Spinal cord (tissue), 10 donors: ENCODE measurements at places on chromosomes 1 and 21. TPM values are rescaled to one million over a fixed set of nuclear protein-coding genes. Genes with fewer than 3 reads are reported as not detected.
A peak's percentile ranks its signal among the peaks of the same experiment; 100 is the strongest.

ANKRD35 gene
- 4.6 TPM for total RNA-seq

GRCh38 chr1:52792036-52792435, 50.5 kb upstream of the ZYG11A start:
- no peak for DNase-seq
- H3K27me3 ChIP-seq, result no peaks in the 10 kb centered on the region
- no peak overlapping the region for H3K27ac ChIP-seq
- H3K4me3 ChIP-seq, result no peak overlapping the region
- H3K4me1 ChIP-seq, result no peaks in the 10 kb centered on the region

OR2L2 gene
- total RNA-seq, result 0.39 TPM

GRCh38 chr1:217891966-217892365, 260.8 kb downstream of the SPATA17 start:
- no peak for DNase-seq
- H3K4me1 ChIP-seq, result no peaks in the 10 kb centered on the region
- H3K4me3 ChIP-seq, result no peak overlapping the region

DNA sequence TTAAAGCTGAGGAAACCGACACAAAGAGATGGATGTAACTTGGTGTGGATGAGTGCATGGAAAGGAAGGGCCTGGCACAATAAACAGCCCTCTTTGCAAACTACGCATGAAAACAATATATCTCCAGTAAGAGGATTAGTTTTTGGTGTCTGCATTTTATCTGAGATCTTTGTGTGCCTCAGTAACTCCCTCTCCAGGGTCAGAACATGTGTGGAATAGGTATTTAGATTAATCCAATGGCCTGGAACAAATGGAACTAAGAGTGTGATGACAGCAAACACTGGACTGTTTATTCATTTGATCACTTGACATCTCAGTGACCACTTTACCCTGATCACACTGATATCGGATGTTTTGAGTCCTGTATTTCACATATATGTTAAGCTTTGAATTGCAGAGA, 45.3 kb downstream of the AKNAD1 start:
- peaks cover 7% of the 10 kb centered on the region for H3K4me1 ChIP-seq
- H3K27me3 ChIP-seq, result no peaks in the 10 kb centered on the region
- peaks cover 6% of the 10 kb centered on the region for H3K36me3 ChIP-seq
- no peak for DNase-seq
- H3K27ac ChIP-seq, result no peak overlapping the region

- H3K4me1 ChIP-seq, result peaks cover 59% of the 10 kb centered on the region
- H3K27me3 ChIP-seq, result no peaks in the 10 kb centered on the region
- peak overlapping the region; percentile 86 for H3K27ac ChIP-seq
- H3K36me3 ChIP-seq, result peaks cover 2% of the 10 kb centered on the region
- no peak for DNase-seq
Observed at GRCh38 chr1:2969011-2969844, 52.0 kb upstream of the ACTRT2 start.

- H3K36me3 ChIP-seq, result no peaks in the 10 kb centered on the region
- no peaks in the 10 kb centered on the region for H3K4me1 ChIP-seq
- H3K27ac ChIP-seq, result no peak overlapping the region
- no peak for DNase-seq
Observed at GRCh38 chr1:155107309-155108264, 20.1 kb upstream of the EFNA1 start.

GRCh38 chr1:119372503-119373086, 4.0 kb downstream of the HAO2 start:
- no peak overlapping the region for H3K4me3 ChIP-seq
- H3K27me3 ChIP-seq, result no peaks in the 10 kb centered on the region
- no peaks in the 10 kb centered on the region for H3K4me1 ChIP-seq
- no peaks in the 10 kb centered on the region for H3K36me3 ChIP-seq

- no peaks in the 10 kb centered on the region for H3K4me1 ChIP-seq
- H3K27me3 ChIP-seq, result no peaks in the 10 kb centered on the region
- H3K27ac ChIP-seq, result no peak overlapping the region
- H3K4me3 ChIP-seq, result no peak overlapping the region
Observed at GRCh38 chr1:181028615-181029014, 5.2 kb upstream of the MR1 start.

DNA sequence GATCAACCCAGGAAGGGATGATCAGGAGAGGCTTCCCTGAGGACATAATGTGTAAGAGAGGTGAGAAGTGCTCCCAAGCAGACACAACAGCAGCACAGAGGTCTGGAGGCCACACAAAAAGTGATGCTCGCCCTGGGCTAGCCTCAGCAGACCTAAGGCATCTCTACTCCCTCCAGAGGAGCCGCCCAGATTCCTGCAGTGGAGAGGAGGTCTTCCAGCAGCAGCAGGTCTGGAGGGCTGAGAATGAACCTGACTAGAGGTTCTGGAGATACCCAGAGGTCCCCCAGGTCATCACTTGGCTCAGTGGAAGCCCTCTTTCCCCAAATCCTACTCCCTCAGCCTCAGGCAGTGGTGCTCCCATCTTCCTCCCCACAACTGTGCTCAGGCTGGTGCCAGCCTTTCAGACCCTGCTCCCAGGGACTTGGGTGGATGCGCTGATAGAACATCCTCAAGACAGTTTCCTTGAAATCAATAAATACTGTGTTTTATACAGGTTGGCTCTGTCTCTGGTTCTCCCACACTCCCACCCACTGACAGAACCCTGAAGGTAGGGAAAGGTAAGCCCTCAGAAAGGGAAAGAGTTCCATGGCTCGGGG, 5.0 kb downstream of the GJB3 start:
- H3K4me3 ChIP-seq, result no peak overlapping the region
- peaks cover 18% of the 10 kb centered on the region for H3K4me1 ChIP-seq
- H3K36me3 ChIP-seq, result peaks cover 6% of the 10 kb centered on the region
- peaks cover 23% of the 10 kb centered on the region for H3K27me3 ChIP-seq
- H3K27ac ChIP-seq, result no peak overlapping the region

- H3K4me1 ChIP-seq, result no peaks in the 10 kb centered on the region
- H3K27ac ChIP-seq, result no peak overlapping the region
- no peaks in the 10 kb centered on the region for H3K27me3 ChIP-seq
- no peaks in the 10 kb centered on the region for H3K36me3 ChIP-seq
- DNase-seq, result peak; percentile 55
- no peak overlapping the region for H3K4me3 ChIP-seq
Observed at GRCh38 chr1:97119260-97120158, 397.9 kb downstream of the PTBP2 start.

GRCh38 chr1:232017057-232017456, 390.5 kb downstream of the DISC1 start:
- peaks cover 6% of the 10 kb centered on the region for H3K4me1 ChIP-seq
- H3K4me3 ChIP-seq, result no peak overlapping the region

PANK4 gene
- total RNA-seq, result 29.0 TPM

TLR5 gene
- total RNA-seq, result 5.3 TPM

DNA sequence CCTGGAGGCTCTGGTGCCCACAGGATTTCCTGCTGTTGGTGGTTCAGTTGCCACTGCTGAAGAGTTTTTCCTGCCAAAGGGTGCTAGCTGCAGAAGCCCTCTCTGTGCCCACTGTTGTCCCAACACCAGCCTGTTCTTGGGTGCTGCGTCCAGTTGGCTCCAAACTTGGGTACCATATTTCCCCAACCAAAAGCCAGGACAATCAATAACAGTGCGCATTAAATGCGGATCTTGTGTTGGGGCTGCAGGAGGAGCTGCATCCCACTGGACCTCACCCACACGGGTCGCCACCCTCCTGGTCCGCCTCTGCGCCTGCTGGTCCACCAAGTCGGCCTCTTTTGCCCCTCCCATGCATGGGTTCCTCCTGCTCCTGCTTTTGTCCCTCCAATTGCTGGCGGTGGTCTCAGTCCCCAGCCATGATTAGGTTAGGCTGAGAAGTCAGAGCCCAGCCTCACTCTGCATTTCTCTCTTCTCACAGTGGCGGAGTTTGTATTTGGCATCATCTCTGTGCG, 9.8 kb downstream of the ABCG1 start:
- H3K36me3 ChIP-seq, result peaks cover 9% of the 10 kb centered on the region
- peaks cover 36% of the 10 kb centered on the region for H3K4me1 ChIP-seq
- no peak for DNase-seq
- H3K27me3 ChIP-seq, result no peaks in the 10 kb centered on the region

DNA sequence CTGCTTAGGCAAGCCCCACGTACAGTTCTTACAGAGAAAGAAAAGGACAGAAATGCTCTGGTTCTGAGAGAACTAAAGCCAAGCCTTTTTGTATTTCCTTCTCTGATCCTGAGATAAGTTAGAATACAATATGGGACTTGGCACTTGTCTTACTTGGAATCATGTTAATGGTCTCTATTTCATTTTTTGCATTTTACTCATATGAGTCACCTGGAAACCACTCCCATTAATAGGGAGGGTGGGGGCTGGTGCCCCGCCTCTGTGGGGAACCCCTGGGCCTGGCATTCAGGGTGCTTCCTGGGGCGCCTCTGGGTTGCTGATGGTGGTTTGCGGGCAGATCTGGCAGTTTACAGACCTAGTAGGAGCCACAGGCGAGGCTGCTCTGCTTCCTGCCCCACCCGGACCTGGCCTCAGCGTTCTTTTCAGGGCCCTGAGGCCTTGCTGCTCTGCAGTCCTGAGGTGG, 26.7 kb downstream of the TSPAN2 start:
- H3K36me3 ChIP-seq, result peaks cover 3% of the 10 kb centered on the region
- H3K4me3 ChIP-seq, result no peak overlapping the region
- H3K4me1 ChIP-seq, result no peaks in the 10 kb centered on the region
- no peaks in the 10 kb centered on the region for H3K27me3 ChIP-seq
- H3K27ac ChIP-seq, result no peak overlapping the region

CACNA1S gene
- 0.33 TPM for total RNA-seq

GRCh38 chr1:11707621-11708276, 16.2 kb downstream of the DRAXIN start:
- H3K4me3 ChIP-seq, result no peak overlapping the region
- no peak for DNase-seq
- H3K27me3 ChIP-seq, result no peaks in the 10 kb centered on the region
- peaks cover 26% of the 10 kb centered on the region for H3K36me3 ChIP-seq
- H3K27ac ChIP-seq, result no peak overlapping the region
- H3K4me1 ChIP-seq, result peaks cover 51% of the 10 kb centered on the region

TNFRSF14 gene
- total RNA-seq, result 20.4 TPM

DNA sequence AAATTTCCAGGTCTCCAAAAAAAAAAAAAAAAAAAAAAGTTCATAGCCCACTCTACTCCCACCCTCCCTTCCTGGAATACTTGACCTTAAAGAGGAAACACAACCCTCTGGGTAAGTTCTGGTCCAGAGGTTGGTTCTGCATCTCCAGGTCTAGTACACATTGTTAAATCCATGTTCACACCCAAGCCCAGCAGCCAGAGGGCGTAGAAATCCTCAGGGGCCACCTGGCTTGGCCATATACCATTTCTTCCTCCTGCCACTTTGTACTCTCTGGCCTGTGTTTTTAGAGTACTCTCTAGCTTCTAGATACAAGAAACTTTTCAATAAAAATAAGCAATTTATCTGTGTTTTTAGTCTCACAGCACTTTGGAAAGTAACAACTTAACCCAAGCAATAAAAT, 89.3 kb downstream of the PHTF1 start:
- no peak for DNase-seq
- no peak overlapping the region for H3K27ac ChIP-seq
- no peak overlapping the region for H3K4me3 ChIP-seq
- peaks cover 3% of the 10 kb centered on the region for H3K36me3 ChIP-seq

SPRR1B gene
- total RNA-seq, result not detected

GRCh38 chr1:173415490-173415889, 61.6 kb upstream of the PRDX6 start:
- H3K4me3 ChIP-seq, result no peak overlapping the region
- H3K4me1 ChIP-seq, result no peaks in the 10 kb centered on the region
- H3K27me3 ChIP-seq, result no peaks in the 10 kb centered on the region
- no peak overlapping the region for H3K27ac ChIP-seq
- no peak for DNase-seq
- no peaks in the 10 kb centered on the region for H3K36me3 ChIP-seq

DNA sequence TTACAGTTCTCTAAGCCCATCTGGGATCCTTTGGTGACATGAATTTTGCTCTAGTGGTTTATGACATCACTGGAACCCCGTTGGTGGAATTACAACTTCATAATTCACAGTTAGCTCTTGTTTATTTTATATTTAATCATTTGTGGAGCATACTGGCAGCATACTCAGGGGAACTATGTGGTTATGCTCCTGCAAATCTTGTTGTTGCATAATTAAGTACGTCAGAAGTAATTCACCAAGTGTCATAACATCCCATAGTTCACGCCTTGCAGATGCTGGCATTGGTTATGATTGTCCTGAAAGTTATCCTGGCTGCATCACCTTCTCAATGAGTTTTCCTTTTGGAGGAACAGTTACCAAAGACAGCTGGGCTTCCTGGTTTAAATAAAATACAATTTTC, 16.5 kb downstream of the PRRX1 start:
- no peaks in the 10 kb centered on the region for H3K4me1 ChIP-seq
- DNase-seq, result no peak
- peaks cover 4% of the 10 kb centered on the region for H3K27me3 ChIP-seq
- no peaks in the 10 kb centered on the region for H3K36me3 ChIP-seq
- H3K4me3 ChIP-seq, result no peak overlapping the region
- H3K27ac ChIP-seq, result no peak overlapping the region

GBP5 gene
- total RNA-seq, result 0.50 TPM
